ENCODE measurements at places on chromosomes 11 and 22. TPM values are rescaled to one million over a fixed set of nuclear protein-coding genes. Genes with fewer than 3 reads are reported as not detected.

The TRIM34 gene
- total RNA-seq: 12.0 TPM

The TP53I11 gene
- total RNA-seq: 31.3 TPM

The FGF19 gene
- total RNA-seq: not detected

The SEPTIN5 gene
- total RNA-seq: 4.2 TPM

The IMMP1L gene
- total RNA-seq: 58.1 TPM

The HTR3A gene
- 1.1 TPM for total RNA-seq

The OR6T1 gene
- not detected for total RNA-seq

The OR5P2 gene
- not detected for total RNA-seq

The SCGB1C1 gene
- not detected for total RNA-seq

The ANO1 gene
- total RNA-seq: 3.8 TPM

The OLFML1 gene
- total RNA-seq: 4.0 TPM

The WEE1 gene
- 33.8 TPM for total RNA-seq

The PTPMT1 gene
- 63.6 TPM for total RNA-seq

The OR52H1 gene
- total RNA-seq: not detected

The BEST1 gene
- 2.5 TPM for total RNA-seq

The ART1 gene
- not detected for total RNA-seq

The SLC17A6 gene
- total RNA-seq: not detected

The SRRD gene
- 21.4 TPM for total RNA-seq
